ENCODE measurements at places on chromosomes 16 and 17.
A peak's percentile ranks its signal among the peaks of the same experiment; 100 is the strongest.

- no peak for DNase-seq
These were observed 7.0 kb downstream of the KNOP1 start for GRCh38 chr16:19710991-19711545.

DNA sequence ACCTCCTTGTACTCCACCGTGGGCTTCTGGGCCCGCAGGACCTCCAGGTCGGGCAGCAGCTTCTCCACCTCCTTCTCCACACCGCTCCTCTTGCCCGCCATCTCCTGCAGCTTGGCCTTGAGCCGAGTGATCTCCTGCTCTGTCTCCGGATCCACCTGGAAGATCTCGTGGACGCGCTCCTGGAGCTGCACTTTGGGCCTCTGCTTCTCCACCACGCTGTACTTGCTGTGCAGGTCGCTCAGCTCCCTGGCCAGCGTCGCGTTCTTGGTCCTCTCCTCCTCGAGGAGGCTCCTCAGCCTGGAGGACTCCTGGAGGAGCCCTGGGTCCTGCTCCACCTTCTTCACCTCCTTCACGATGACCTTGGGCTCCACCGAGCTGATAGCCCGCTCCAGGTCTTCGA, 8.8 kb downstream of the CDK3 start:
- no peak for DNase-seq

DNA sequence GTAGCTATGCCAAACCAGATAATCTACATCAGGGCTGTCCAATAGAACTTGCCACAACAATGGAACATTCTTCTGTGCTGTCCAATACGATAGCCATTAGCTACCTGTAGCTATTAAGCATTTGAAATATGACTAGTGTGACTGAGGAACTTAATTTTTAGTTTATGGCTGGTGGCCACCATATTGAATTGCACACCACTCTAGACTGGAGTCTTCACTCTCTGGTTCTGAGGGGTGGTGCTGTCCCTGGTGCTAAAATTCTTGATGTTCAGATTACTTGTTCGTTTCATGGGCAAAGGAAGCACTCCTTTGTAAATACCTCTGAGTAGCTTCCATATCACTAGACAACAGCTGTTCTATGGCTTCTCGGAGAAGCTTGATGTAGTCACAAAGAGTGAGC, 296.6 kb downstream of the NPIPA8 start:
- no peak for DNase-seq

DNA sequence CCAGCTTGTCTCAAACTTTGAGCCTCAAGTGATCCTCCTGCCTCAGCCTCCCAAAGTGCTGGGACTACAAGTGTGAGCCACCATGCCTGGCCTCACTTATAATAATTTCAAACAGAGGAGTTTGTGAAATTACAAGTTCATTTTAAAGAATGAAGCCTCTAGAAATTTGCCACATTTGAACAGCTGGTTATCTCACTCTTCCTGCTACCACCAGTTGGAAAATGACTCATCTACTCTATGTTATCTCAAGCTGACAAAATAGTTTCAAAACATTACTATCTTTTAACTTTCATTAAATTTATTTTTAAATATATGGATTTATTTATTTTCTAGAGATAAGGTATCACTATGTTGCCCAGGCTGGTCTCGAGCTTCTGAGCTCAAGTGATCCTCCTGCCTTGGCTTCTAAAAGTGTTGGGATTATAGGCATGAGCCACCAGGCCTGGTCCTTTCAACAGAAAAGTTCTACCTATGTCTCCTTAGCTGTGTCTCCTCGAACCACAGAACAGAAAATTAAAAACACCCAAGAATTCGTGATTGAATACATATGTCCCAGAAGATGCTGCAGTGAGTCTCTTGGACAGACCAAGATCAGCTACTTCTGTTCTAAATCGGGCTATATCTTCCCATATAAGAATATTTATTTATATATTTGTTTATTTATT, 47.6 kb downstream of the MYH13 start:
- DNase-seq, result no peak

- no peak for DNase-seq
These were observed 13.4 kb upstream of the APRT start for GRCh38 chr16:88825146-88825545.

- no peak for DNase-seq
These were observed 65.2 kb downstream of the ABCC1 start for GRCh38 chr16:16014329-16015224.

GRCh38 chr17:78360371-78361224, 721 bp upstream of the SOCS3 start:
- DNase-seq, result peak; percentile 98

- no peak for DNase-seq
These were observed 67.7 kb downstream of the MPRIP start for GRCh38 chr17:17109907-17110306.

GRCh38 chr16:79628501-79628975, 28.0 kb upstream of the MAF start:
- no peak for DNase-seq

GRCh38 chr16:28899882-28900590, 21.7 kb downstream of the ATP2A1 start:
- DNase-seq, result no peak

- DNase-seq, result no peak
These were observed 43.6 kb downstream of the RNF157 start for GRCh38 chr17:76196675-76197074.

- no peak for DNase-seq
These were observed 28.8 kb upstream of the PRKCB start for GRCh38 chr16:23807028-23807427.

GRCh38 chr17:50491505-50491904, 12.8 kb downstream of the RSAD1 start:
- DNase-seq, result no peak

- DNase-seq, result no peak
These were observed 418.3 kb downstream of the NPIPA7 start for GRCh38 chr16:16797239-16797638.

GRCh38 chr17:63967953-63968352, 4.8 kb downstream of the SCN4A start:
- DNase-seq, result no peak

DNA sequence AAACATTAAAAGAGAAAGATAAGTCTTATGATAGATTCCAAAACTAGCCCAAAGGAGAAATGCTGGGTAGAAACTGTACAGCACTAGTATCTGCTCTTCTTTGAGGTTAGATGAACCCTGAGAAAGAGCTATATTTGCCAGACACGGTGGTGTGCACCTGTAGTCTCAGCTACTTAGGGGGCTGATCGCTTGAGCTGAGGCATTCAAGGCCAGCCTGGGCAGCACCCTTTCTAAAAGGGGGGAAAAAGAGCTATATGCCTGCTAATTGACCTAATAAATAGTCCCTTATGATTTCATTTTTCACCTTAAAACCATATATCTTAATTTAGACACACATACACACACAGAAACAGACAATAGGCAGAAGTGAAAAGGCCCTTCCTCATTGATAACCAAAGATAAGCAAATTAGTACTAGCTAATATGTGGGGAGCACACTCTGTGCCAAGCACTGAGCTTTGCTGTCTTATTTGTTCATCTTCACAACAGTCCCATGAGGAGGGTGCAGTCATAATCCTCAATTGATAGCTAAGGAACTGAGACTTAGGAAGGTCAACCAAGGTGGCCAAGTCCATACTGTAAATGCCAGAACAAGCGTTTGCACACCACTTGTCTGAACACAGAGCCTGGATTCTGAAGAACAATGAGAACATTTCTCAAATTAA, 56.6 kb upstream of the NLK start:
- DNase-seq, result no peak

- DNase-seq, result peak; percentile 46
These were observed 3.9 kb upstream of the COL1A1 start for GRCh38 chr17:50205111-50205962.

Data from ecto neural progenitor cell (in vitro differentiated cells).